Thoracic aorta (tissue), 2 donors: ENCODE measurements at places on chromosomes 5 and 9.

DNA sequence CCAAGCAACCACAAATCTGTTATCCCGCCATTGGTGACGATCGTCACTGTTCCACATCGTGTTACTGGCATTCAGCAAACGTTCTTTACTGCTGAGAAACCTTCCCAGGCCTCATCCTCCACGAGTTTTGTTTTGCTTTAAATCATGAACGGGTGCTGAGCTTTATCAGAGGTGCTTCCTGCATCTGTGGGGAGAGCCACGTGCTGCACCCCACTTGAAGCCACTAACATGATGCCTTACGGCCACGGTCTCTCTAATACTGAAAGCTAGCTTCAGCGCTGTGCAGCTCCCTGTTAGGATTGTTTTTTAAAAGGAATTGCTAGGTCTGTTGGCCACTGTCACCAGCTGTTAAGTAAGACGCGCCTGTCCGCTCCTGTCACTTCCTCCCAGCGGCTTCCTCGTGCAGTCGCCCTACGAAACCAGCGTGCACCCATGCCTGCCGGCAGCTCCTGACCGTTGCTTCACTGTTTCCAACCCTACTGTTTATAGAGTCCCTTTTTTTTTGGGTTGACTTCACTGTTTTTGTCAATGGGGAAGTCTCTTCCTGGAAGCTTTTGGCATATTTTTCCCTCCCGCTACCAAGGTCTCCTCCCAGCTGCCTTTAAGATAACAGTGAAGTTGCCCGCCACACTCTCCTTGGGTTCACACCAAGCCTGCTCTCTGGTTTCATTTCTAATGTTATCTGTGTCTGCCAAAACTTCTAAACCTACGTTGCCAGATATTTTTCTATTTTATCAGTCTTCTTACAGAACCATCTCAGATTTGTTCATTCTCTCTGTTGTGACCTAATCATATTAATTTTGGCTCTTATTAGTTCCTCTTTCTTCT lies 20.3 kb downstream of the LPCAT1 start:
- no peak for DNase-seq

DNA sequence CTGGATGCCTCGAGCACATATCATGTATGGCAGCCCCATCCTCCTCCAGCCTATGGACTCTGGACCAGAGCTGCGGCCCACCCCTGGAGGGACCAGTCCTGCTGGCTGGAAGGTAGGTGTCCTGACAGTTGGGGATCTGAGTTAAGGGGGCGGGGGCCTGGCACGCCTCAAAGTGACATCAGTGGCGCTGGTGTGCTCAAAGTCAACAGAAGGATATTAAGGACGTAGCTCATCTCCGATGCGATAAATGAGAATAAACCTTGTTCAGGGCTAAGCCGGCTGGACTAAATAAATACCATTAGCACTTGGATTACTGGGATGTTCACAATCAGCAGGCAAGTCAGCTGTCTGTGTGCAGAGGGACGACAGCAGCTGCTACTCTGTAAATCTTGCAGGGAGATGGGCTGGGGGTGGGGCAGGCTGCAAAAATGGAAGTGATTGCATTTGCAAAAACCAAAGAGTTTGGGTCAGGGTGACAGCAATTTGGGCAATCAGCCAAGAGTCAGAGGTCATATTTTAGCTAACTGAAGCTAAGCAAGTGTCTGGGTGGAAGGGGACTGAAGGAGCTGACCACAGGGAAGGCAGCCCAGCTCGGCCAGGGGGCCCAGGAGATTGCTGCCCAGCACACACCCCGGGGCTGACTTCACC lies 80.0 kb upstream of the LRRTM2 start:
- no peak for DNase-seq

DNA sequence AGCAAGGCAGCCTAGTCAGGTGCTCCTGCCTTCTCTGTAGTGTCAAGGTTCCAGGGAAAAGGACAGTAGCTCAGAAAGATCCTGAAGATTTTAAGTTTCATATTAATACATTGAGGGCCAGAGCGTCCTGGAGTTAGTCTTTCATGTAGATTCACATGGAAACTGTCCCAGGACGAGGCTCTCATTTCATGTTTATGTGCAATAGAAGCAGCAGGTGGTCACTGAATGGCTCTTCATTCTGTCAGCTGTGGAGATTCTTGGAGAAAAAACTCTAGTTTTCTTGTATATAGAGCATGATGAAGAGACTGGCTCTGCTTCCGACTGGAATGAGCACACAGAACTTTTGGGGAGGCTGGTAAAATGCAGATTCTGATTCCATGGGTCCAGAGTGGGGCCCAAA lies 54.3 kb downstream of the MEGF10 start:
- DNase-seq = no peak

DNA sequence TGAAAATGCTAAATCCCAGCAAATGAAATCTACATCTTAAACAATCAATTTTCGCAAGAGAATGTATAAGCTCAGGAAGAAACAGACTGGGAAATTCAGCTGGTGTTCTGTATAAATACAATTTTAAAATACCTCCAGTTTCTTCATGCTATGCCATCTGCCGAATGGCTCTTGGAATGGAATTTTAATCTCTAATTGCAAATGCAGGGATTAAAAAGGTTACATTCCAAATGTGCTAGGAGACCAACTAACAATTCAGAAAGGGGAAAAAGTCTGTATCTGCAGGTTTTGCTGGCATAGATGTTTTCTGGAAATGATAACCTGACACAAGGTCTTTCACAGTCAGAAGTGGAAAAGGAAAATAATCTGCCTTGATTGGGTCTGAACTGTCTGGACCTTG lies 379.7 kb downstream of the MAT2B start:
- no peak for DNase-seq

DNA sequence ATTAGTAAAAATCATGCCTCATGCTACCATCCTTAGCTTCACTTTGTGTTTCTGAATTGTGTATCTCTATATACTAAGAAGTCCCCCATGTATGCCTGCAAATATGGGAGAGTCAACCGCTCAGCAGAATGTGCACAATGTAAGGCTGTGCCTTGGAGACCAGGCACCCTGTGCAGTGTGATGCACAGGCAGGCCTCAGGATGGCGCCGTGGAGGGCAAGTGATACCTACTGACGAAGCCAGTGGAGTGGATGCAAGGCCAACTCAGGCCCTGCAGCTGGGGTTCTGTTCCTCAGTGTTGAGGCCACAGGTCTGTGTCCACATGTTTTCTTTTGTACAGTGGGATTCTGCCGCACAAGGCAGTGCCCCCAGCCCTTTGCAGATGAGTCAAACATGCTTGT lies 28.4 kb downstream of the SYK start:
- DNase-seq = no peak

DNA sequence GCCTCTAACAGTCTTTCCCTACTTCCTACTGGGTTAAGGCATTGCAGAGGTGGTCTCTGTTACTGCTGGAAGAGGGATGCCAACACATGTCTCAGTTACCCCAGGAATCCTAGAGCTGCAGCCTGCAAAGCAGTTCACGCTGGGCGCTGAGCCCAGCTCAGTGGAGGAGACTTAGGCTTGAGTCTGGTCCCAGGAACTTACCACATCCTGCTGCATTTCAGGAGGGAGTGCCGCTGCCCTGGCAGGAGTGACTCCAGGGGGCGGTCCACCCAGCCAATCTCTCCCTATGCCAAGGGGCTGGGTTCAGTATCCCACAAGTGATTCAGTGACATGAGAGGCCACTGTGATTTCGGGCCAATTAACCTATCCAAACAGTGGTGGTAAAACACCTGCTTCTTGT lies 7.6 kb downstream of the TTC16 start:
- no peak for DNase-seq

DNA sequence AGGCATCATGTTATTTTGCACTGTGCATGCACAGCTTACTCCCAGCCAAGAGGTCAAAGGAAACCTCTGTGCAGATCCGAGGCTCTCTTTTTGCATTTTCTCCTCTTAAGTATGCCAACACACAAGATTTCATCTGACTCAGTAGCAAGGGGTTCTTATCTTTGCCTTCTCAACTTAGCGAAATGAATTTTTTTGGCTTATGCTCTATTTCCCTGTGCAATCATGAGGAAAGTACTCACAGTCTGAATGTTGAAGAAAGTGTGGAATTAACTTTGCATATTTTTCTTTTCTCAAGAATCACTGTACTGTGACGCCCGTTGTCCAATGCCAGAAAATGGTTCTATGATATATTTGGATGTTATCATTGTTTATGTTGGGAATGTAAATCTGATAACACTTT lies 173.5 kb upstream of the FBXL7 start:
- no peak for DNase-seq

GRCh38 chr9:134101623-134102149 lies 33.9 kb upstream of the BRD3 start:
- DNase-seq = no peak

GRCh38 chr9:123686829-123687192 lies 243.1 kb downstream of the DENND1A start:
- DNase-seq = no peak

DNA sequence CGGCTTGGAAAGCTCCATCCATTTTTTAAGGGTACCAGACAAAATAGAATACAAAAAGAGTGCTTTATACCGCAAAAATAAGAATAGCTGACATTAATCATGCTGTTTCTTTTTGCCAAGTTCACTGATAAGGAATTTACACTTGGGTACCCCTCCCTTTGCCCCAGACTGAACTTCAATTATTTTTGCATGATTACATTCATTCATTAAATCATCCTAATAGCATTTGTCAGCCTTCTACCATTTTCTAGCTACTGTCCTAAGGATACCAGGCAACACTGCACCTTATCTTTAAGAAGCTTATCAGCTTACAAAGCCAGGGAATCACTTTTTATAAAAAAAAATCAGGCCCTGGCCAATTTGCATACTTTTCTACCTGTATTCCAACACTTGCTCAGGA lies 48.4 kb downstream of the YIPF5 start:
- DNase-seq = no peak

DNA sequence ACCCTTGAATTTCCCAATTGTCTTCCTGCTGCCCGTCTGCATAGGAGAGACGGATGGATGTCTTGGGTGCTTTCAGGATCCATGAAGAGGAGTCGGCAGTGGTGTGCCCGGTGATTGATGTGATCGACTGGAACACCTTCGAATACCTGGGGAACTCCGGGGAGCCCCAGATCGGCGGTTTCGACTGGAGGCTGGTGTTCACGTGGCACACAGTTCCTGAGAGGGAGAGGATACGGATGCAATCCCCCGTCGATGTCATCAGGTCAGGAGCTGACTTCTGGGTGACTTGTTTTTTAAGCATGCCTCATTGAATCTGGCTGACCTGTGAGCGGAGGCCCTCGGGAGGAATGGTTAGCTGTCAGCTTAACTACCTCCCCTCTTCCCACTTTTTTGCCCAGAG lies 24.2 kb downstream of the GALNT12 start:
- no peak for DNase-seq

- DNase-seq = no peak
Observed at GRCh38 chr9:96183751-96184150, 118.2 kb downstream of the HSD17B3 start.

- no peak for DNase-seq
Observed at GRCh38 chr5:87853541-87853940, 415.1 kb downstream of the TMEM161B start.

DNA sequence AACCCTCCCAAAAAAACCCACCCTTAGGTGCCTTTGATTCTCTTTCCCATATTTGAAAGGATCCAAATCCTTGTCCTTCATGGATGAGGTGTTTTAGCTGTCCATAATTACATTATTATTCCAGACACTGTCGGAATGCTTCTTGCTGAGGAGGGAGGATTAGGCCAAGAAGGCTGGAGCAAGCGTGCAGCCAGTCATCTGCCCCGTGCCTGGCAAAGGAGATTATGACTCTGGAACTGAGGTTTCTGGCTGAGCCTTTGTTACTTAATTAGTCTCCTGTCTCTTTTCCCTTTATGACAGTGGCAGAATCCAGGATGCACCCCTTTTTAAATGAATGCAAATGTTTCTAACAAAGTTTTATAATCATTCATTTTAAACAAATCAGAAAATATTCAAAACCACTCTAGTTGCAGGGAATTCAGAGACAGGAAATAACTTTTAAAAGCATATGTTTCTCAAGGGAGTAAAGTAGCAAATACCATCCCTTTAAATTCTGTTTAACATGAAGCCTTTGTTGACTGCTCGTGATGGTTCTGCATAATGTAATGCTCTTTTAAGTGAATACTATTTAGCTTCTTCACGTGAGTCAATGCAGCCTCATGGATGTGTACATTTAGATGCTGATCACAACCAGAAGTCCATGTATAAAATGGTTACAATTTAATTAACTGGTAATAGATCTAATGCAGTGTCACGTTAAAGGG lies 69.8 kb downstream of the GALNT10 start:
- DNase-seq = no peak

- DNase-seq = no peak
Observed at GRCh38 chr5:77029376-77029885, 773 bp upstream of the AGGF1 start.

DNA sequence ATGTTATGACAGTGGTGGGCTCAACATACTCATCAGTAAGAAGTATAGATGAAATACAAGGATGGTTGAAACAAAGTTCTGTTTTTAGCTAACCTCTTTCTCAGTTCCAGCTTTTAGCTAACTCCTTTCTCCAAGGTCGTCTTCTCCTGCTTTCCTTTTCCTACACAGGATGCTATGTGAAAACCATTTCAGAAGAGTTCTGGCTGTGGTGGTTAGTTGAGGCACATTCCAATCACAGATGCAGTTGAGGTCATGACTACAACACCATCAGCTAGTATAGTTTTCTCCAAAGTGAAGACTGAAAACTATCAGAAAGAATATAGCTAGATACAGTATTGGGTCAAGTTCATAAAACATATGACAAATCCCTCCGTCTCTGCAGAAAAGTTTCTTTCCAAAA lies 477.7 kb upstream of the C9orf72 start:
- no peak for DNase-seq

- DNase-seq = no peak
Observed at GRCh38 chr9:14542071-14542470, 151.2 kb downstream of the ZDHHC21 start.

DNA sequence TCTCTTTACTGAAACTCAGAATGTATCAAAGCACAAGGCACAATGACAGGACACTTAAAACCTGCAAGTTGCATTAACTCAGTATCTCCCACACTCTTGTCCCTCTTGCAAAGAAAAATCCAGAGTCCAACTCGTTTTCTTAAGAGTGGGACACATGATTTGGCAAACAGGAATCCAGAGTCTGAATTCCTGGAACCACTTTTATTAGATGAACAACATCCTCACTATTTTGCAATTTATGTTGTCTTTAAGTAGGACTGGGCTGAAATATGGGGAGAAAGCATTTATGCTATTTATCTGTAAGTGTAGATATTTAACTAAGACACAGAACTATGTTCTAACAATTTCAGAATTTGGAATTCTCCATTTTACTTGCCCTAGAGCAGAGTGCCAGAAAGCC lies 69.1 kb downstream of the ABCA1 start:
- DNase-seq = no peak

- peak; percentile 50 for DNase-seq
Observed at GRCh38 chr5:150595466-150596031, 44.9 kb upstream of the SYNPO start.
